Epithelial cell of alveolus of lung (primary cell): ENCODE measurements at places on chromosomes 12 and 14. TPM values are rescaled to one million over a fixed set of nuclear protein-coding genes. Genes with fewer than 3 reads are reported as not detected.

IFNG-AS1 gene
- not detected in 2 replicates for total RNA-seq

CLEC12A gene
- total RNA-seq, result not detected in 2 replicates

ERBB3 gene
- total RNA-seq, result 0.64 and 1.8 TPM in 2 replicates

PROX2 gene
- not detected in 2 replicates for total RNA-seq

TC2N gene
- total RNA-seq, result 0.24 and 0.26 TPM in 2 replicates

ABCD2 gene
- 0.13 and 0.40 TPM in 2 replicates for total RNA-seq

AICDA gene
- total RNA-seq, result not detected in 2 replicates

LIN7A gene
- total RNA-seq, result 7.5 and 15.6 TPM in 2 replicates

SMIM41 gene
- 0.13 and 50.8 TPM in 2 replicates for total RNA-seq

CMA1 gene
- total RNA-seq, result not detected in 2 replicates

MYBPC1 gene
- total RNA-seq, result not detected in 2 replicates

LUM gene
- 299 and 746 TPM in 2 replicates for total RNA-seq

RAP1B gene
- 159 and 167 TPM in 2 replicates for total RNA-seq

ARHGAP9 gene
- 0.26 and 2.2 TPM in 2 replicates for total RNA-seq
